Esophagus mucosa (tissue), 1 donor: ENCODE measurements at places on chromosomes 11 and 22. TPM values are rescaled to one million over a fixed set of nuclear protein-coding genes. Genes with fewer than 3 reads are reported as not detected.

SORL1 gene
- 14.3 TPM for total RNA-seq

IGF2 gene
- 1.6 TPM for total RNA-seq

MYBPC3 gene
- total RNA-seq: not detected

OR5B17 gene
- total RNA-seq: not detected

PLEKHA7 gene
- total RNA-seq: 48.2 TPM

RCOR2 gene
- 0.16 TPM for total RNA-seq

OR8D4 gene
- not detected for total RNA-seq

MS4A15 gene
- total RNA-seq: not detected
